ENCODE measurements at places on chromosomes 5 and 9.

- DNase-seq = no peak
Observed at GRCh38 chr9:84702471-84702870, 32.9 kb downstream of the NTRK2 start.

DNA sequence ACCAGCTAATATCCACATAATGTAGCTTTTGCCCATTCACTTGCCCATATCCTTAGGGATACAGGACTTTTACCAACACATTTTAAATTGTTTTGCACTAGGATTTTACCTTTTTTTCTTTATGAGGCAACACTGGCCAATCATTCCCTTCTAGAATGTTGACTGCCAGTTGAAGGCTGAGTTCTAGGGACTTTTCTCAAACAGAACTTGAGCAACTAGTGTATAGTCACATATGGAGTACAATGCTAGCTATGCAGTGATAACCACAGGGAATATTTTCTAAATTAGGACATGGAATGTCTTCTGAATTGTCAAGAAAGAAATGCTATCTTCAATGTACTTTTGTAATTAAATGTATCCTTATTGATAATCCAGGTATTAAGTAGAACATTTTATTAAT lies 133.6 kb downstream of the OXCT1 start:
- DNase-seq = no peak

GRCh38 chr5:169717288-169717687 lies 80.2 kb downstream of the DOCK2 start:
- no peak for DNase-seq

DNA sequence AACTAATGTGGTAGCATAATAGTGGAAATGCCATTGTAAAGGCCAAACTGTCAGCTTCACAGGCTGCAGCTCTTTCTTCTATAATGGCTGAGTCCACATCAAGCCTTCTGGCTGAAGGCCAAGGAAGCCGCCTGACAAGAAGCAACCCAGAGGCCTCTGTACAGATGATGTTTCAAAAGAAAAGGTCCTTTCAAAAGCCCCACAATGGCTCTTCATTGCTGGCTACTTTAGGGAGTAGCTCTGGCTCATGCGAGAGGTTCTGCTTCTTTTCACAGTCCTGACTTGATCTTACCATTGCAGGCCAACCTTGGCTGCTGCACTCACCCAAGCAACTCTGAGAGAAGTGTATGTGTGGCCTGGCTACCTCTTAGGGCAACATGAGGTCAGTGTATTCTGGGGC lies 54.5 kb upstream of the EQTN start:
- peak; percentile 70 for DNase-seq

DNA sequence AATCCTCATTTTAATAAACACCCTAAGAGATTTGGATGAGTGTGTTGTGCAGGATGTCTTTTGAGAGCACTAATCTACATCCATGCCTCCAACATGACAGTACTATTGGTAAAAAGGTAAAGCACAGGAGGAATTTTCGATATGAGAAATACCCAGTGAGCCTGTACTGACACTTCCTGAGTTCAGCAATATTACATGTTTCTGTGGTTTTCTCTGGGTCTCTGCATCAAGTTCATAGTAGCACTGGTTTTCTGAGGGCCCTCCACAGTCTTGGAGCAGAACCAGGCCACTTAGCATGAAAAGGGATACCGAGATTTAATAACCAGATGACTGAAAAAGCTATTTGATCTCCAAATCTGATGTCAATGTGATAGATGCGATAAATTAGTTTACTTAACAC lies 524.1 kb downstream of the TMEM38B start:
- DNase-seq = no peak

GRCh38 chr5:142668336-142668735 lies 17.6 kb downstream of the FGF1 start:
- DNase-seq = no peak

GRCh38 chr5:74378464-74378863 lies 262.1 kb downstream of the ENC1 start:
- DNase-seq = no peak

DNA sequence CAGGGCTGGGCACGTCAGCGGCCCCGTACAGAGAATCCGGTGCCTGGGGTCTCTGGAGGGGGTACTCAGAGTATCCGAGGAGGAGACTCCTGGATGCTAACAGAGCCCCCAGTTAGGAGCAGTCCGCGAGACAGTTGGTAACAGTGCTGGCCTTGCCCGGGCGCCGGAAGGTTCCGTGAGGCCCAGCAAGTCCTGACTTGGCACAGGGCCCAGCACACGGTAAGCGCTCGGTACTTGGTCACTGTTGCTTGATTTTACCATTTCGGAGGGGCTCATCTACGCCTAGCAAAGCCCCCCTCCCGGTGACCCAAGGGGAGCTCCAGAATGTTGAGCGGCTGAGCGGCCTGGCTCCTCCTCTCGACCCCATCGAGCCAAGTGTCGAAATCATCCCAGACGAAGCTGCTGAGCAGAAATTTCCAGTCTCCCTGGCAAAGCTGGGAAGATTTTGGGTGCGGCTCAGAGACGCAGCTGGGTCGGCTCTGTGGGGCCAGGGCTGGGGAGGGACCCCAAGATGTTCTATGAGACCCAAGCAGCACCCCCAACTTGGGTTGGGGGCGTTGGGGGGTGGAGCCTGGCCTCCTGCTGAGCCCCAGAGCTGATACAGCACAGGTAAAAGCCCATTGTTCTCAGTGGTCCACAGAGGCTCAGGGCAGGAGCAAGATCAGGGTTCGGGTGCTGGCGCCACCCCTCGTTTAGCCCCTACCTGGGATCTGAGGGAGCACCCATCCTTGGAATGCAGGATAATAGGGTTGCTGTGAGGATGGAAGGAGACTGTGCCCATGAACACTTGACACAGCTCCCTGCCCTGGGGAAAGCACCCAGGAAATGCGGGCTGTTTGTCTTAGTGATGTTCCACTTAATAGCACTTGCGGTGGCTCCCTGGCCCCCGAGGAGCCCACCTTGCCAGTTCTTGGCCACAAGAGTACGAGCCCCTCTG lies 137.2 kb downstream of the C9orf50 start:
- no peak for DNase-seq

DNA sequence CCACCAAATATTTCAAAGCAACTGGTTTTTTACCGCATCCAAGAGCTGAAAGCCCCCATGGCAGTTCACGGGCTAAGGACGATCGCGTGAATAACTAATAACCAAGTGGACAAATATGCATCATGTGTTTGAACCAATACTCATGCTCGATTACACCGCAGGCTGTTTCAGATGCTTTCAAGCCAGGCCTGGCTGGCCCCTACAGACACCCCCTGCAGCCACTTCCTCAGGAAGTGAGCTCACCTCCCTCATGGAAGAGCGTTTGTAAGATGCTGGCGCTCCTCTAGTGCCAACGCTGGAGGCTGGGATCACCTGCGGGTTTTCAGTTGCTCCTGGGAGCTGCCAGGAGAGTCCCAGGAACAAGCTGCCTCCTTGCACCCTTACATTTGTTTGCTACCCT lies 53.9 kb upstream of the PTCH1 start:
- no peak for DNase-seq

DNA sequence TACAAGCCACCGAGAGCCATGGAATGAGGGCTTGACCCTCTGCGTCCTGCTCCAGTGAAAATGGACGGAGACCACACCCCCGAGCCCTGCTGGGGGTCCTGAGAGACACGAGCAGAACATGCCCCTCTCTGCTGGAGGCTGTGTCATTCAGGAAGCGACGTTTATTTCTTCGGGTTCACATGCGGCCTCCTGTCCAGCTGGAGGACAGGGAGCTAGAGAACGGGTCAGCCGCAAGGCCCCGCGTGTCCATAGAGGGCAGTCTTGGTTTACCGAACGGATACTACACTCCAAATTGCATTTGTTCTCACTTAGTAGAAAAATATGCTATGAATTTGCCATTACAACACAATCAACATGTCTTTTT lies 36.1 kb downstream of the MRPL36 start:
- DNase-seq = no peak

GRCh38 chr9:101269591-101270283 lies 115.1 kb downstream of the BAAT start:
- DNase-seq = no peak

DNA sequence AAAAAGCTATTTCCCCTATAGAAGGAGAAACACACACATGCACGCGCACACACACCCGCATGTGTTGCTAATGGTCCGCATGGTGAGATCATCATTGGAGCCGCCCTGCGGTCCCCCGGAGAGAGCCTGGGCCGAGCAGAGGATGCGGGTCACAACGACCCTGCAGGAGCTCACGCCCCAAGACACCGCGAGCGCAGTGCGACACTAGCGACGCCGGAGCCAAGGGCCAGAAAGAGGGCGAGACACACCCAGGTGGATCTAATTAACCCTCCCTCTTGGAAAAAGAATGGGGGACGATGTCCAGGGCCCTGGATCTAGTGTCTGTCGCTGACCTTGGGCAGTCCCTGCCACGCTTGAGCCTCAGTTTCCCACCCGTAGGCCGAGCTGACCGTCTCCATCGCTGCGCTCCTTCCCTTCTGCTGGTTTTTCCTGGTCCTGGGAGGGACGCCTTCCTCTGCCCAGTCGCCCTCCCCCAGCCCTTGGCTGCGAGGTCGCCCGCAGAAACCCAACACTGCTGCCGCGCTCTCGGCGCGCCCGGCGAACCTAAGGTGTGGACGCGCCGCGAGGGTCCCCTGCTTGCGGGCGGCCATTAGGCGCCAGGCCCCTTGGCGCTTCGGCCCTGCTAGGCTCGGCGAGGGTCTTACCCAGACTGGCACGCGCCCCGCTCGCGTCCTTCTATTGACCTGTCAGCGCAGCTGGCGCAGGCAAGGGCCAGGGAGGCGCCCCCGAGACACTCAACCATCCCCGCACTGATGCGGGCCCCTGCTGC lies 47.5 kb upstream of the RNF20 start:
- peak; percentile 80 for DNase-seq

DNA sequence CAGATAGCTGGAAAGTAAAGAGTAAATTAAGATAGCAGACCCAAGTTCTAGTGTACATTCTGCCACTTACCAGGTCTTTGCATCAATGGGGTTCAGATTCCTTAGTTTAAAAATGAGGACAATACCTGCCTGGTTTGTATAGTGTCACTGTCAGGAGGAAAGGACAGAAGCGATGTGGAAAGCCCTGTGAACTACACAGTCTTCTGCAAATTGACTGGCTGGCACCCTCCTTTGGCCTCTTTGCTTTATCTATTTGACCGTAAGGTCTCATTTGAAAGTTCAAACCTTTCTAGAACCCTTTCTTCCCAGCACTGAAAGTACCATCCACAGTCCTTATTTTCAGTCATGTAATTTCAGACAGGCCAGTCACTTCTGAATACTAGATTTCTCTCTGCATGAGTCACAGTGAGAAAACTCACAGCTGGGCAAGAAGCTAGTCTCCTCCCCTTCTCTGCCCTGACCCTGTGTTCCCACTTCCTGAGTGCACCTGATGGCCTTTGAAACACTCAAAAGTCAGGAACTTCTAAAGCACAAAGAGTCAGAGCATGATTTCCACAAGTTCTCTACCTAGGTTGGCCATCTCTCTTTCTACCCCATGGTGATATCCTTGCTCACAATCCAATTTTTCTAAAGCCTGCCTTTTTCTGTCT lies 91.3 kb upstream of the RASEF start:
- no peak for DNase-seq

- DNase-seq = no peak
Observed at GRCh38 chr9:82570226-82570625, 492.7 kb downstream of the RASEF start.

DNA sequence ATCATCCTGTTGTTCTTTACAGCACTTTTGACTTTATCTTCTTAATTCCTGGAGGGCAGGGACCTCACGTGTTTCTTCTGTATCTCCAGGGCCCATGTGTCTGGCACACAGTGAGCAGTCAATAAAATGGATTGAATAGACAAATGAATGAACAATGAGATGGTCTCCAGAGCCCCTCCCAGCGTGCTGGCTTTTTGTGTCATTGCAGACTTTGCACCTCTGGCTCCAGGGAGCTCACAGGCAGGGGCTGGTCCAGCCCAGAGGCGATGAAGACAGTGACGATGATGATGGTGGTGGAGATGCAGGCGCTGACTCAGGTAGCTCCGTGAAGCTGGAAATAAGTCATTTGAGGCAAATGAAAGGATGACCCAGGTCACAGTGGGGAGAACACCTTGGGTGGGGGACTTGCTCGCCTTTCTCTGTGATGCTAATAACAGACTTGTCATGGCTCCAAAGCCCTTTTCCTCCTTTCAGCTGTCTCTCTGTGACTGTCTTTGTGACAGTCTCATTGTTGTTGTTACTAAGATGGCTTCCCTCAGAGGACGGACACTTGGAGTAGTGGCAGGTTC lies 30.4 kb upstream of the FABP6 start:
- no peak for DNase-seq

All from COR-L47 (cell line).